Fibroblast of pulmonary artery (primary cell): ENCODE measurements at places on chromosomes 4 and X.

GRCh38 chrX:42739741-42740140, 38.2 kb downstream of the PPP1R2C start:
- DNase-seq = no peak

- DNase-seq = peak; percentile 89
Observed at GRCh38 chr4:182448281-182449151, 205.3 kb downstream of the TENM3 start.

GRCh38 chrX:21373637-21374162, 518 bp upstream of the CNKSR2 start:
- no peak for DNase-seq

- DNase-seq = no peak
Observed at GRCh38 chrX:38468563-38469157, 92.7 kb upstream of the TSPAN7 start.

DNA sequence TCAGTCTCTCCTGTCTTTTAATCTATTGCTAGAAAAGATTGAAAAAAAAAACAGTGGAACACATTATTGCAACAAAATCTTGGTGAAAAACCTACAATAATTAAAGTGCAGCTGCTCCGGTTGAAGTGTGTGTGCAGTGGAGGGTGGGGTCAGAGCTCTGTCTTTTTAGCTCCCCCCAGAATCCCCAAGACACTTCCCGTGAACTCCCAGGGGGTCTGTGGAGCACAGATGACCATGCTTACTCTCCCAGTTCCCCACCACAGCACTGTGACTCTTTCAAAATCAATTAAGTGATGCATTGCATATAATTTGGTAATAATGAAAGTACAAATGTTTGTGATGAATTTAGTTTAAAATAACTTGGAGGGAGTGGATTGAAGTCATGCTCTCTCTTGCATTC, 15.7 kb upstream of the SLC10A4 start:
- no peak for DNase-seq

- DNase-seq = no peak
Observed at GRCh38 chr4:185657699-185658098, 122.4 kb upstream of the PDLIM3 start.

DNA sequence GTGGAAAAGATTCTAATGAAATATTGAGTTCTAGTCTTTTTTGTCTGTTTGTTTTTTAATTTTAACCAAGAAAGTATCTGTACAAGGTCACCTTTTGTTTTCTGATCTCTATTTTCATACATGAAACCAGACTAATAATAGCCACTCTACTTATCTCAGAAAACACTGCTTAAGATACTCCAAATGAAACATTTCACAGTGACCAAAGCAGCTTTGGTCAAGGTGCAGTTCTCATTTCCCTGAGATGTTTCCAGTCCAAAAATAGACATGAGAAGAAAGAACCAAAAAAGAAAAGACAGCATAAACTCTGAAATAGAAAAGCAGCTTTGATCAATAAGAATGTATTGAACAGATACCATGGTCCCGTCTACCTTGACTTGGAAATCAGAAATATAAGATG, 782.8 kb downstream of the RAB28 start:
- no peak for DNase-seq

DNA sequence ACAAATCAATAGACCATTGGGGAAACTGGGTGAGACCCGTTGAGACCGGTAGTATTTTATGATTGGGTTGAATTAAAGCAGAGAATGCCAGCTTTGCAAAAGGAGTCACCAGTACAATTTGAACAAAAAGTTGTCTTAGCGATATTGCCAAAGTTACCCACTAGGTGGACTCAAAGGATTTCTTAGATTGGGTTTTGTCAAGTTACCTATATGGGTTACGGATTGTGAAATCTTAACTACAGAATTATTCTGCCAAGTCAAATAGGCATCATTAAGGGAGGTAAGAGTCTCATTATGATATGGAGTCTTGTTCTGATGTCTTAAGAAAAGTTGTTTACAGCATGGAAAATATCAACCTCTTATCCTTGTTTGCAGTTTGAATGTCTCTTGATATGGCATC, 15.0 kb upstream of the CT47A1 start:
- DNase-seq = peak; percentile 59

- no peak for DNase-seq
Observed at GRCh38 chr4:4995908-4996265, 23.4 kb downstream of the CYTL1 start.

- DNase-seq = no peak
Observed at GRCh38 chr4:48692897-48693296, 87.2 kb downstream of the FRYL start.

- DNase-seq = no peak
Observed at GRCh38 chr4:85419103-85419502, 55.8 kb upstream of the ARHGAP24 start.

GRCh38 chrX:10390187-10390586, 230.2 kb downstream of the MID1 start:
- no peak for DNase-seq

DNA sequence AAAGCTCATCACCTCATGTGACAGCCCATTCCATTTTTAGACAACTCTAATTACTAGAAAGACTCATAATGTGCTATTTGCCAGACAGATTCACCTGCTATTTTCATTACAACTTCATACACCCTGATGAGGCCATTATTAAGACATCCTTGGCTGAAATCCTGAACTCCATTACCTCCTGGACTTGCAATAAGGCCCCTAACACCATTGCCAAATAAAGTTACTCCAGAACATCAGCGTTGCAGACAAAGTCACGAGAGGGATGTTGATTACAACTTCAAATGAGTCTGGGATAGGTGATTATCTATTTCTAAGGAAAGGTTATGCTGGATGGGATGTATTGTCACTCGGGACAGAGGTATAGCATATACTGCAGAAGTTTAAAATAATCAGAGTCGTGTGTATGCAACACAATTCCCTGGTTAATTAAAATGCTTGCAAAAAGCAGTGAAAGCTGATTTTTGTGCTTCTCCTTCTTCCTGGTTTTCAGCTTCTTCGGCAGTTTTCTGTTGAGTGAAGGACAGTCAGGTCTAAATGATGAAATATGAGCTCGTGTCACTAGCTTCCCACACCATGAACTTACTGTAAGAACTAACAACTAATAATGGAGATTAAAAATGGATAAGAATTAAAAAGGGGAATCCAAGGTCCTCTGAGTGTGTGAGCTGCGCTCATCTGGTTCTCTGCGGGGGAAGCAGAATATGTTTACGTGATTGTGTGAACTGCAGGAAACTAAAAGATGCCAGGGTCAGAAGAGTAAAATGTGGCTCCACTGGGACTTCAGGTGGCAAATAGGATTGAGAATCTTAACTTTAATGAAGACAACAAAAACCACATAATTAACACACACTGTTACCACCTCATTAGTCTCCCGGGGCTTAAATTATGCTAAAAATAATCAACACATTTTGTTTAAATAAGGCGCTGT, 17.6 kb upstream of the SOD3 start:
- peak; percentile 45 for DNase-seq

GRCh38 chrX:152157042-152157441, 18.7 kb upstream of the MAGEA10 start:
- DNase-seq = no peak

- peak; percentile 10 for DNase-seq
Observed at GRCh38 chr4:177441061-177441802, 1.0 kb downstream of the AGA start.

DNA sequence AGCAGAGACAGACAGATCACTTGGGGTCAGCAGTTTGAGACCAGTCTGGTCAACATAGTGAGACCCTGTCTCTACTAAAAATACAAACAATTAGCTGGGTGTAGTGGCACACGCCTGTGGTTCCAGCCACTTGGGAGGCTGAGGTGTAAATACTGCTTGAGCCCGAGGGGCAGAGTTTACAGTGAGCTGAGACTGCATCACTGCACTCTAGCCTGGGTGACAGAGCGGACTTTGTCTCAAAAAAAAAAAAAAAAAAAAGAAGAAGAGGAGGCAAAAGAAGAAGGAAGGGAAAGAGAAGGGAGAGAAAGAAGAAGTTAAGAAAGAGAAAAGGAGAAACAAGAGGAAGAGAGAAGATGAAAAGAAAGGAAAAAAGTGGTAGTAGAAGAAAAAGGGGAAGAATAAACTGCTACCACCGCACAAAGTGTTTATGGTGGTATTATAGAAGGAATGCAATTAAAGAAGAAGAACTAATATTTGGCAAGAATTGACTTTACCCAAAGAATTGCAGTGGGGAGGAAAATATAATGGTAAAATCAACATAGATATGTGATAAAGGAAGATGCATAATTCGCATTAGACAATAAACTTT, 19.6 kb upstream of the NSUN7 start:
- no peak for DNase-seq

DNA sequence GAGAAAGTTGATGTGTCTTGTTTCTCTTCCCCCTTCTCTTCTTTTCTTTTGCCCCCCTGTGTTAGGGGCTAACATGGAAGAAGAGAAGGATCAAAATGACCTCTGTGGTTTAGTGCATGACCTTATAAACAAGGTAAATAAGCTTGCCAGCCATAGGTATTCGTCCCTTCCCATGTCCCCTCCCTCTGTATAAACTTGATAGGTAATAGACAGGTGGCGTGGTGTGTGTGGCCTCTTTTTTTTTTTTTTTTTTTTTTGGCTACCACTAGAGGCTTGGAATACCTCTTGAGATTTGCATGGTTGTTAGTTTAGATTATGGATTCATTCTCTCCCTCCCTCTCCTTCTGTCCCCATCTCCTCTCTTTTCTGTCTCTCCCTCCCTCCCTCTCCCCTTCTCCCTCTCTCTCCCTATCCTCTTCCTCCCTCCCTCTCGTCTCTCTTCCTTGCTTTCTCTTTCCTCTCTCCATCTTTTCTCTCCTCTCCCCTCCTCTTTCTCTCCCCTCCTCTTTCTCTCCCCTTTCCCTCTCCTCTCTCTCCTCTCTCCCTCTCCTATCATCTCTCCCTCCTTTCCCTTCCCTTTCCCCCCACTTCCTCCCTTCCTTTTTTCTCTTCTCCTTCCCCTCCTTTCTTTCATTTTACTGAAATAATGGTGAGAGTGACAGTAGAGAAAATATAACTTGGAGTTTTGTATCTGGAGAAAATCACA, 134.4 kb downstream of the AFF1 start:
- DNase-seq = no peak

- DNase-seq = no peak
Observed at GRCh38 chrX:152245213-152245612, 106.8 kb upstream of the MAGEA10 start.
